HT-29 (cell line): ENCODE measurements at places on chromosomes 12 and 14.

- DNase-seq: no peak
Measured at GRCh38 chr14:74660167-74660566, 48.1 kb upstream of the LTBP2 start.

- DNase-seq: no peak
Measured at GRCh38 chr12:89073027-89073398, 279.3 kb downstream of the DUSP6 start.

- DNase-seq: peak; percentile 18
Measured at GRCh38 chr12:59396519-59396918, 199.3 kb upstream of the SLC16A7 start.

DNA sequence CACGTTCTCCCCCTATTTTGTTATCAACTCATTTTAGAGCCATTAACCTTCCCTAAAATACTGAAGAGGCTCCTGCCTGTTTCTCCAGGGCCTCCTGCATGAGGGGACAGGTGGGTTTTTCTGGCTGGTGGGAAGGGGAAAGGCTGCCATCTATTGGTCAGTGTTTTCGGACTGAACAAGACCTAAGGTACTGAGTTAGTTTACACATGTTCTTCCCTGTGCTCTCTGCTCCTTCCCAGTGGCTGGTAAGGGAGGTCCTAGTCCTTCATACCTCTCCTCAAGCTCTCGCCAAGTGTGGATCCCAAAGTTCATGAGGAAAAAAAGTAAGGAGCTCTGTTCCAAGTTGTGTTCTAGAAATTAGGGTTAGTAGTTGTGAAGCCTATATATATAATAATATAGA lies 357.5 kb downstream of the FSCB start:
- DNase-seq: peak; percentile 56

- no peak for DNase-seq
Measured at GRCh38 chr12:132075714-132076553, 68.2 kb downstream of the DDX51 start.

DNA sequence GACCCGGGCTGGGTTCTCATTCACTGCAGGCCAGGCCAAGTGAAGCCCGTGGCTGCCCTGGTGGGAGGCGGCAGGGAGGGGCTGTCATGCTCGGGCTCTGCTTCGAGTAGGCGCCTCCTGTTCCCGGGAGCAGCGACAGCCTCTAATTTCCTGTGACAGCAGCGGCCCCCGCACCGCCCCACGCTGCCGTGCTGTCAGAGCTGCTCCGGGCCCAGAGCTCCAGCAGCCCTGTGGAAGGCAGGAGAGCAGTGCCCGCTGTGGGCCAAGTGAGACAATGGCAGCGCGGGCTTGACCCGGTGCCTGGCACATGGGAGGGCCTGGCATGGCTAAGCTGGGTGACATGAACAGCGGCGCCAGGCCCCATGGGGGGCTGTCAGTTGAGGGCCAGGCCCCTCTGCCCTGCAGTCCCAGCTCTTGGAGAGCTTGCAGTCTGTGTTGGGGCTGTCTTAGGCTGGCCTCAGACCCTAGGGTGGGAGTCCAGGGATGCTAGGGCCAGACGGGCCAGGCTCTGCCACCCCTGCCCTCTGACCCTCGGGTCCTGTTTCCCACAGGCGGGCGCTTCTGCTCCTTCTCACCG lies 5.1 kb downstream of the TRMT61A start:
- DNase-seq: no peak

DNA sequence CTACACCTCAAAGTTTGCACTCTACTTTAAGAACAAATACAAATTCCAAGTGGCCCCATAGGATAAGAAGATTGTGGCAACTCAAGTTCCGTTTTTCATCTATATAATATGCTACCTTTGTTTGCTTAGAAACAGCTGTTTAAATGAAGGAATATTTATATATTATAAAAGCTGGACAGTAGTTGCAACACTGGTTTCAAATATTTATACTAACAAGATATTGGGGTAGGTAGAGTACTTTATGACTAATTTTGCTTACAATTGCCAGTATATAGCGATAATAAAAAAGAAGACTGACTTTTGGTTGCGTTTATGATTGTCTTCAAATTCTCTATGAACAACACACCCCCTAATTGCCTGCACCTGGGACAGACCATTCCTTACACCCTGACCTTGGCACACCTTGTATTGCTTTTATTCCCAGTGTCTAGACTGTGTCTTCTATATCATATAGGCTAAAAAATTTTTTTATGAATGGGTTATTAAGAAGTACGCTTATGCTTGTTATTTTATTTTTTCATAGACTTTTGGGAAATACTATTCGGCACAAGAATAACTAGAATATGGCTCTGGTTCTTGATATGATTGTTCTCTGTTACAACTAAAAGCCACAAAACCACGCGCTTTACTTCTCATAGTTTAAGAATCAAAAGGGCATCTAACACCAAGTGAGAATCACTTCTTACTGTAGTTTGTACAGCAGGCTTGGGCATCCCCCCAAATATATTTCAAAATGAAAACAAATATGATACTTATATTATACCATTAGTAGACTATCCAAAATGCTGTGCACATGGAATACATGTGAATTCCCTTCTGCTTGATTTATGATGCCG lies 455.4 kb upstream of the DCN start:
- no peak for DNase-seq

GRCh38 chr12:111766608-111767361 lies at the start of gene ALDH2:
Gene ALDH2, plus strand, starts transcription at chr12:111766933. Its CDS starts 50 bp downstream, at chr12:111766983.
- peak; percentile 51 for DNase-seq

DNA sequence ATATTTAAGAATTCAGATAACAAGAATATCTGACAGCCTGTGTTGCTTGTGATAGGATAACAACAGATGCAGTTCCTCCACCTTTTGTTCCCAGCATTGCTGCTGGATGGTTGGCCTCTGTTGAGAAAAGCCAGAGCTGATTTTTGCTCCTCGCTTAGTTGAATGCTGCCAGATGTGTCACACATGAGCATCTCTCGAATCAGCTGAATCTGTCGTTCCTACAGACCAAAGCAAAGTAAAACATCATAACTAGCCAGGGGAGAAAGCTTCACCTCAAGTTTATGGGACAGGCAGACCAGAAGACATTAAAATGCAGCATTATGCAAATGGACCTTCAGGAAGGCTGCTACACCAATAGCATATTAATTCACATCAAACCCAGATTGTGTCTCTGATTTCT lies 20.1 kb downstream of the RACGAP1 start:
- no peak for DNase-seq

DNA sequence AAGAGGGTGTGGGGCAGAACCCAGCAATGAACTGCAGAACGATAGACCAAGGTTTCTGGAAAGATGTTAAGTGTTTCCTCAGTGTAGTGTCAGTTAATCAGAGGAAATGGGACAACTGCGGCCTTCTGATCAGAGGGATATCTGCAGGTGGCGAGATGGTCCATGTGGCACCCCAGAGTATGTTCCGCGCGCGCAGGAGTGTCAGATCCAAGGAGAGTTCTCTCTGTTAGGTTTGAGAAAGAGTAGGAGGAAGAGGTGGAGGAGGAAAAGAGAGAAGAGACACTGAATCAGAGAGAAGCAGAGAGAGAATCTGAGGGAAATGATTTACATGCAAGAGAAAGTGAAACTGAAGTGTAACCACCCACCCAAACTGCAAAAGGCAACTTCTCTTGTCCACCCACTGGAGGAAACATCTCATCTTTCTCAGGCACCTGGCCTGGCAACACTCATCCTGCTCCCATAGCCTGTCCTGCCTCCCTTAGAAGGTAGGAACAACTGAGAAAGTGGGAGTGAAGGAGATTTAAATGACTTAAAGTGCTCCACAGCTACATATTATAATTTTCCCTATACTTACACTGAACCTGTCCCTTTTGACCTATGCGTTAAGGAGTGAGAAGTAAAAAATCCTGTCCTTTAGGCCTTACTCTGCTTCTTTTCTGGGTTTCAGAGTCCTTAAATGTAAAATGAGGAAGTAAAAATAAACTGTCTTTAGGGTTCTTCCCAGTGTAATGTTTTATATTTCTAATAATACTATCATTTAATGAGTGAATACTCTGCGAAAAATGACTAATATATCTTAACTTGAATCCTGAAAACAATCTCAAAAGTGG lies 6.8 kb upstream of the TESPA1 start:
- DNase-seq: no peak

DNA sequence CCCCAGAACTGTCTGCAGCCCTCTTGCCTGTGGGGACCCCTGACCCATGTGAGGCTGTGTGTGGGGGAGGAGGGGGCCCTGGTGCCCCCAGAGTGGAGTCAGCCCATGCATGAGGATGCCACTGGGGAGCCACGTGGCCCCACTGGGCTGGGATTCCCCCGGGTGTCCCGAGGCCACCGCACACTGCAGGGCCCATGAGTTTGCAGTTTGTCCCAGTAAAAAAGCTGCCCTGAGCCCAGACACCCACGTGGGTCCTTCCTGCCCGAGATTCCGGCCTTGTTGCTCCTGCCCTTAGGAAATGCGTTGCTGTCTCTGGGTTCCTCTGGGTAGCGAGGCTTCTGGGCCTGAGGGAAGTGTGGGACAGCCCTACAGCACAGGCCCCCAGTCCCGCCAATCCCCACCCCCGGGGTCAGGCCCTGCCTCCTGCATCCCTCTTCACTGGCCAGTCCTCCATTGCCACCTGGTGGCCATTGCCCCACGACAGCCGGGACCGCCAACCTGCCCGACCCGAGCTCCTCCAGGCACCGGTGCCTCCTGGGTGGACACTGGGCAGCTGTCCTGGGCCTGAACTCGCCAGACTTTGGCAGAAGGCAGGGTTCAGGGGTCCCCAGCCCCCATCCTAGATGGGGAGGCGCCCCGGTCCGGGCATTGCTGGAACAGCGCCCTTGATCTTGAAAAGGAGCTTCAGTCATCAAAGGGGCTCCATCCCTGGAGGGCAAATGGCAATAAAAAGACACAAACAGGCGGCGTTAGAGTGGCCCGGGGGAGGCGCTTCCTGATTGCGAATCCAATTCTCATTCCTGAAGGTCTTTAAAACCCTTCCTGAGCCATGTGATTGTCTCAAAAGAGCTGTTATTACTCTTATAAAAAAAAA lies 15.6 kb upstream of the C14orf180 start:
- peak; percentile 68 for DNase-seq

- peak; percentile 73 for DNase-seq
Measured at GRCh38 chr14:23929822-23930294, 23.7 kb upstream of the DHRS4 start.

DNA sequence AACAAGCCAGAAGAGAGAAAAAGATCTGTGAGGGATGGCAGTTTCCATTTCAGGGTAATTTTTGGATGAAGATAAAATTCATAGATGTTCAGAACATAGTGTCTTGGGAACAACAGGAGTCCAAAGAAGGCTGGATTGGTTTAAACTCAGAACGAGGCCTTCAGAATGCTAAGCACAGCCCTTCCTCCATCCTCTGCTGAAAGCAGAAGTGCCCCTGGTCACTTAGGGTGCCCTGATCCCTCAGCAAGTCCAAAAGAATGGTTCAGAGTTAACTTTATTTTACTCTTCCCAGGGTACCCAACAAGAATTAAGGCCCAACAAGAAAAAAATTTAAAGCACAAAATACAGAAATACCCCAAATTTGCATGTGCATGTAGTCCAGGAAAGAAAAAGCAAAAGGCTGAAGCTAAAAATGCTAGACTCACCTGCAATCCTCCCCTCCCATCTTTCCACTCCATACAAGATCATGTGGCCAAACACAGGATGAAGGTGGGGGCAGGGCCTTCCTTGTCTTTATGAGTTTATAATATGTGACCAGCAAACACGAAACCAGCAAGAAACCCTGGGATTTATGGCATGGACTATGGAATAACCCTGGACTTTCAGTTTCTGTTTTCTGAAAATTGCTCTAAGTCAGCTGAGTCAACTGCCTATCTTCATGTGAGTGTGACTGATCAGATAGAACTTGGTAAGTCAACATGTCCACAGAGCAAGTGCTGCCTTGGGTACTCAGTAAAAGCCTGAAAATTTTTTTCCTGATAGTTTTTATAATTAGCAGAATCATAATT lies 21.2 kb downstream of the MAX start:
- DNase-seq: no peak

DNA sequence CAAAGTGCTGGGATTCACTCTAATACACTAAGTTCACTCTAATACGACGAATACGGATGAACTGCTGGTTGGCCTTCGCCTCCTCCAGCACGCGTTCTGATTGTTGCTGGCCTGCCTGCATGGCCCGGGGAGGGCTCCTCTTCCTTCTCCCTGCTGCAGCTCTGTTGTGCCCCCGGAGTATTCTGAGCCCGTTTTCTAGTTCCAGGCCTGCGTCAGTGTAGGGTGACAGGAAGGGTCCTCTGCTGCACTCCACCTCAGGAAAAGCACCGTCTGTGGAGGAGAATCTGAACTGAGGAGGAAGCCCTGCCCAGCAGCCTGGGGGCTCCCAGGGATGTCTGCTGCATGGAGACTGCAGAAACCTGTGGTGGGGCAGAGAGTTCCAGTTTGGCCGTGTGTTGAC lies 44.4 kb downstream of the DDX51 start:
- DNase-seq: no peak

DNA sequence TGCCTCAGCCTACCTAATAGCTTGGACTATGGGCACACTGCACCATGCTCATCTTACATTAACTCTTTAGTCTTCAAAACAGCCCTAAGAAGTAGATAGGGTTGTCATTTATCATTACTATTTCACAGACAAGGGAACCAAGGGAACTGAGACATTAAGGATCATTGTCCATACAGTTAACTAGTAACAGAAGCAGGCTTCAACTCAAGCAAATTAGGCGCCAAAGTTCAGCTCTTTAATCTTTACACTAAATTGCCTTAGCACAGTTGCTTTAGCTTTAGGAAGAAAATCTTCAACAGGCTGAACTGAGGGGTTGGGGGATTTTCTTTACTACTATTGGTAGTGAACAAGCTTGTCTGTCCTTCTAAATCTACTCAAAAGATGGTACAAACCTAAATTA lies 68.8 kb upstream of the CAND1 start:
- no peak for DNase-seq

GRCh38 chr12:1502831-1503230 lies 91.5 kb downstream of the FBXL14 start:
- peak; percentile 30 for DNase-seq

- DNase-seq: no peak
Measured at GRCh38 chr12:109645708-109646107, 67.9 kb upstream of the FAM222A start.

- DNase-seq: no peak
Measured at GRCh38 chr12:116939734-116940133, 29.0 kb downstream of the FBXW8 start.

DNA sequence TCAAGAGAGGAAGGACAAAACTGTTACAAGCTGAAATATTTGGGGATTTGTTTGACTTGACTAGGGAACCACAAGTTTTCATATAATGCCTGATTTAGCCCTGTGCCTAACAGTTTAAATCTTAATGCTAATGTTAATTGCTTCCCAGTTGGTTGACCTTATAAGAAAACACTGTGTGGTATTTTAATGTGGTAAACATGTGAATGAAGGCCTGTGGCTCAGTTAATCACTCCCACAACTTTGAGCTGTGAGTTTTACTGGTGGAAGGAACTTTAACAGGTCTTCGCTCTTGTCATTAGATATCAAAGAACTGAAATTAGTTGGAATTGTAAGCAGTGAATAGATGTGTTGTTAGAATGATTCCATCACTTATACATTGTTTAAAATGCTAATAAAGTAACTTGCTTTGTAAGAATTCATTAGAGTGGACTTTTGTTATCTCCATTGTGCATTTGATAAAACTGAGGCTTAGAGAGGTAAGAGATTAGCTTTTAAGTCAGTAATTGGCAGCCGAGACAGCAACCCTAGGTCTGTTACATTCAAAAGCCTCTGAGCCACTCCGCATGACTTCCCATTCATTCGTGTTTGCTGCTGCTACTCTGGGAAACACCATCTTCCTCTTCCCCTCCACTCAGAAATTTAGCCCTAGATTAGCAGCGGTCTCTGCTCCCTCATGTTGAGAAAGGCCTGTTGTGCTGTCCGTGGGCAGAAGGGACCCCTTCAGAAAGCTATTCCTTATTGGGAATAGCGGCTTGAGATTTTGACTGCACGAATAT lies 1.0 kb upstream of the TBK1 start:
- peak; percentile 47 for DNase-seq
